ENCODE measurements at places on chromosomes 5 and 9.

DNA sequence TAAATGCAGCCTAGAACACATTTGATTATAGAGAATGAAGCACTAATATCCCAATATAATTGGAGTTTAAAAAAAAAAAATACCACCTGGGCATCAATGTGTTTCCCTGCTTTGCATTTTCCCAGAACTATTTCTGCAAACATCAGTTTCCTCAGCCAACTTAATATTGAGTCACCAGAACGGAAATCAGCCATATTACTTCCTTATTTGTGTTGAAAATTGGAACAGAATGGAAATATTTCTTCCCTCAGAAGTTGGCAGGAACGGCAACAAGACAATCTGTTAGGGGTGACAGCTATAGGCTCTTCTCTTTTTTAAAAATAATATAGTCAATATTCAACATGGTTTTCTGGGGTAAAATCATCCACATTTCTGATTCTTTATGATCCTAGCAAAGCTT lies 4.0 kb downstream of the MFAP3 start:
- no peak for DNase-seq

DNA sequence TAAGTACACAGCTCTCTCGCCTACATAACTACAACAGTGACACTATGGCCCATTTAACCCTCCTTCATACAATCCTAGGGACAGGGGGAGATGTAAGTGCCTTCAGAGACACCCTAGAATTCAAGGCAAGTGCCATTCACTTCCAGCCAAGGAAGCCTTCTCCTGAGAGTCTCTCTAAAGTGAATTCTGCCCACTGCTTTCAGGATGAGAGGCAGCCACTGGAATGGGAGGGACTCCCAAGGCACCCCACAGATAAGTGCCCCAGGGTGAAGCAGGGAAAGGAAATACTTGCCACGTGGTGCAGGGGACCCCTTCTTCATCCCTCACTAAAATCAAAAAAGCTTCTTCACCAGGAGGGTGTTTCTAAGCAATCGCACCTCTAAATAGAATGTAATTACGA lies 283.7 kb downstream of the ZNF608 start:
- no peak for DNase-seq

GRCh38 chr5:150321784-150322183 lies 19.1 kb upstream of the ARSI start:
- no peak for DNase-seq

DNA sequence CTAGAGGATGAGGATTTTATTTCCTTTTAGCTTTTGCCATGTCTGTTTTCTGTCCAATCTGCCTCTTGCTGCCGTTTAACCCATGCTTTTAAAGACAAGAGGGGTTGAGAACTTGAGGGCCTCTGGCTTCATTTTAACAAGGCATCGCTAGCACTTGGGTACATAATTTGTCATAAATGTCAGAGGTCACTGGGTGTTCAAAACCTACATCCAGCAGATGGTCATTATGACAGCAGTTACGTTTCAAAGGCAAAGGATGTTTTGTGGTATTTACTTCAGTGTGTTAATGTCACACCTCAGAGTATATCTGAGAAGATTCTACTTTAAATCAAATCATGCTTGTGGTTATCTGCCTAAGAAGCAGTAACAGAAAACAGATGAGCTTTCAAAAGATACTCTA lies 918.3 kb downstream of the NR2F1-AS1 start:
- DNase-seq: no peak

- no peak for DNase-seq
These were observed 19.8 kb downstream of the MLANA start for GRCh38 chr9:5910413-5911057.

DNA sequence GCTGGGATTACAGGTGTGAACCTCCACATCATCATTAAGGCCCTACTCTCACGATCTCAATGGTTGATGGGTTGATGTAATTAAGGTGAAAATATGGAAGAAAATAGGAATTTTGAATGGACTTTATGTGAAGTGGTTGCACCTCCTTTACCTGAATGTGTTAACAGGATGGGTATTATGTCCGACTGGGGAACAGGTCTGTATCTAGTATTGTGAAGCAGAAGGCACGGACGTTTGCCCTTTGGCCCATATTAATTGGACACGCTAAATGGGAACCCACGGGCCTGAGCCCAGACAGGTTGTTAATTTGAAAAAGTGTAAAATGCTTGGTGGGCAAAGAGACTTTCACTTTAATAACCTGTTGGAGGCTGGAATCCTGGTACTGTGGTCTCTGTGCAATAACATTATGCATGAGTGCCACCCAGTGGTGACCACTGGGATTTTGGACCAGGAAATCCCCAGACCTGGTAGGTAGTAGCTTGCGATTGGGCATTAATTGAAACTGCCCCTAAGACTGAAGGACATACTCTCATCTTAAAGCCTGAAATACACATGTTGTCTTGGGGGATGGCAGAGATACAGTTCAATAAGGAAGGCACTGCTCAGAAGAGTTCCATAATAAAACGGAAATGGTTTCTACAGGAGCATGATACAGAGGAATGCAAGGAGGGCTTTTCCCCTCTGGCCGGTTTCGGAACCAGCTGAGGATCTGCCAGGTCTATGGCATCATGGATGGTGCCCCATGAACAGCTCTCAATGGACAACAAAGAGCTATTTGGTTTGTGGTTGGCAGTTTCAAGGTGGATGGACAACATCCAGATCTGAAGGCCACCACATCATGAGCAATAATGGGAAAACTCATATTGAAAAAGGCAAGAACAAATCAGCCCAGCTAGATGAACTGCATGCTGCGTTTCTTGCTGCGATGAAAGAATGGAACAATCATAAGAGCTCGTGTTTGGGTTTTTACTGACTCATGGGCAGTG lies 26.2 kb upstream of the BICD2 start:
- DNase-seq: peak; percentile 51

- peak; percentile 62 for DNase-seq
These were observed 150.5 kb upstream of the TLX3 start for GRCh38 chr5:171158581-171158980.

GRCh38 chr9:69097923-69098593 lies 62.5 kb downstream of the FXN start:
- DNase-seq: no peak

- no peak for DNase-seq
These were observed 16.9 kb upstream of the PLCXD3 start for GRCh38 chr5:41527201-41527779.

DNA sequence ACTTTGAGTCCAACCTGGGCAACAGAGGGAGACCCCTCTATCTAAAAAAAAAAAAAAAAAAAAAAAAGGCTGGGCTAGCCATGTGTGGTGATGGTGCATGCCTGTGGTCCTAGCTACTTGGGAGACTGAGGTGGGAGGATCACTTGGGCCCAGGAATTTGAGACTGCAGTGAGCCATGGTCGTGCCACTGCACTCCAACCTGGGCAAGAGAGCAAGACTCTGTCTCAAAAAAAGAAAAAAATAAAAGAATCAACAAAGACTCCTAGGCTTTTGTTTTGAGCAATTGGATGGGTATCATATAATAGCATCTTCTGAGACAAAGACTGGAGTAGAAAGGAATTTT lies 481.7 kb upstream of the PAPPA start:
- DNase-seq: no peak

DNA sequence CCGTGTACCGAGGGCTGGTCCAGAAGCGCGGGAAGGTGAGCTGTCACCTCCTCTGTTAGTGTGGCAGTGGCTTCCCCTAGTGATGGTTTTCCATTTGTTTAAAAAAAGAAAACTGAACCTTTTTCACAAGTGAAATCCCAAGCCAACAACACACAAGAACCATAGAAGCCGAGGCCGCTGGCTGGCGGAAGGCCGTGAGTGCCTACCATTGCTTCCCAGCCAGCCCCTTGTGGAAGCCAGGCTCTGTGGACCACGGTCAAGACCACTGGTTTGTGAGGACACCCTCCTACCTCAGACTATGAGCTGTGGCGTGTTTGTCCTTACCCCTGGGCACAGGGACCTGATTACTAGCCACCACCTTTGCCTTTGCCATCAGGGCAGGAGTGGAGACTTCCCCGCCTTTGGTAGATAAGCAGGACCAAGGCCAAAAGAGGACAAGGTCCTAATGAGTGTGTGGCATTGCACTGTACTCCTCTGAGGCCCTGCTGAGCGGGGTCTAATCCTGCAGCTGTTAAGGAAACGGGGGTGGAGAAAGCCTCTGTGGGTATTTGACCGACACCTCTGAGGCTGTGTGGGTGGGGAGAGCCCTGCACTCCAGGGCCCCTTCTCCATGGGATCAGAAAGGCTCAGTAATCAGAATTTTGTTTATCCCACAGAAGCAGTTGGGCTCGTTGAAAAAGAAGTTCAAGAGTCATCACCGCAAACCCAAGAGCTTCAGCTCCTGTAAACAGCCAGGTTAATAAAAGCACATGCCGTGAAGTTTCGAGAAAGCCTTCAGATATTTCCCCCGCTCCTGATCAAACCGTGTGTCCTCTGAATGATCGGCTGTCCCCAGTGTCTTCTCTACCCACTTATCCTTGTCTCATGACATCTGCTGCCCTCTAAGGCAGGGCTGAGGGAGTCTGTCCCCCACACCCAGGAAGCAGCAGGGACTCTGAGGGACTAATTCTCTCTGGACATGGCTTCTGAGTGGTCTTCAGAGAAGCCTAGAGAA lies 4.3 kb downstream of the SURF2 start:
- DNase-seq: no peak

- no peak for DNase-seq
These were observed 261.5 kb downstream of the DTWD2 start for GRCh38 chr5:118726891-118727290.

All from NCI-H774 (cell line).